Activated naive CD4-positive, alpha-beta T cell treated with anti-CD3 and anti-CD28 coated beads for 36 hours (primary cell): ENCODE measurements at places on chromosomes 12 and 14. TPM values are rescaled to one million over a fixed set of nuclear protein-coding genes. Genes with fewer than 3 reads are reported as not detected.

- DNase-seq, result no peak
Observed at GRCh38 chr12:95574799-95575452, 23.6 kb upstream of the USP44 start.

- DNase-seq, result peak; percentile 52
Observed at GRCh38 chr14:106843951-106844483, 1317.6 kb downstream of the TMEM121 start.

DNA sequence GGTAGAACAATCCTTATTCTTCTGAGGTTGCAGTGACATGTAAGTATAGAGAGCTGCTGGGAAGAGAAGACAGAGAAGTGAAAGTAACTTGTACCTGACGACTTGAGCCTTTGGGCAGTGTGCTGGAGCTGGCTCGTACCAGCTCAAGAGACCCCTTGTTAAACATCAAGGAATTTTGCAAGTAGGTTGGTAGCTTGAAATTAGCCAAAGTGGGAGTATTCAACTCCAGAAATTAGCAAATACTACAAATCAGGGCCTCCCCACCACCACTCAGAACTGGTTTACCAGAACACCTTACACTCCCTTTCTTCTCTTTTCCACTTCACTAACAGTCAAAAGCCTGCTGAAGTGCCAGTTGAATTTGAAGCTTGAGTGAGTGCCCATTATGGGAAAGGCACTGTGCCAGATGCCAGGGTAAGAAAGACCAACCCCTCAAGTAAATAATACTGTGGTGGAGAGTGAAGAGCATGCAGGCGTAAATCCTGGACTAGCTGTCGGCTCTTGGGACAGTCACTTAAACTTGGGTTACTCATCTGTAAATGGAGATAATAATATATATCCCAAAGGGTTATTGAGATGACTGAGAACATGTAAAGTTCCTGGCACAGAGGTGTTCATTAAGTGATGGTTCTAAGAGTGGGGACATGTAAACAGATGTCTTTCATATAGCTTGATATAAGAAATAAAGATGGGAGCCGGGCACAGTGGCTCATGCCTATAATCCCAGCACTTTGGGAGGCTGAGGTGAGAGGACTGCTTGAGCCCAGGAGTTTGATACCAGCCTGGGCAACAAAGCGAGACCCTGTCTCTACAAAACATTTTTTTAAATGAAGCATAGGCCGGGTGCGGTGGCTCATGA lies 27.0 kb upstream of the EID3 start:
- DNase-seq, result no peak

ARID2 gene
- total RNA-seq, result 28.3 TPM
